ENCODE measurements at places on chromosomes 4 and X.

GRCh38 chr4:33837043-33837838, 2407.1 kb downstream of the ARAP2 start:
- H3K4me1 ChIP-seq, result no peaks in the 10 kb centered on the region
- no peak overlapping the region for H3K27ac ChIP-seq
- no peak for DNase-seq
- no peaks in the 10 kb centered on the region for H3K36me3 ChIP-seq

GRCh38 chr4:41546638-41547037, 8.7 kb downstream of the LIMCH1 start:
- no peak overlapping the region for H3K4me3 ChIP-seq
- H3K4me1 ChIP-seq, result no peaks in the 10 kb centered on the region
- H3K27ac ChIP-seq, result no peak overlapping the region
- no peaks in the 10 kb centered on the region for H3K27me3 ChIP-seq

GRCh38 chrX:123504630-123505270, 228.1 kb downstream of the THOC2 start:
- H3K4me3 ChIP-seq, result no peak overlapping the region
- no peaks in the 10 kb centered on the region for H3K36me3 ChIP-seq
- H3K4me1 ChIP-seq, result no peaks in the 10 kb centered on the region
- peak; percentile 7 for DNase-seq
- no peak overlapping the region for H3K27ac ChIP-seq
- no peaks in the 10 kb centered on the region for H3K27me3 ChIP-seq

GRCh38 chr4:36385951-36386571, 104.6 kb downstream of the DTHD1 start:
- no peak for DNase-seq
- H3K27me3 ChIP-seq, result no peaks in the 10 kb centered on the region
- H3K27ac ChIP-seq, result no peak overlapping the region
- no peak overlapping the region for H3K4me3 ChIP-seq

GRCh38 chr4:83012200-83012686, 1.6 kb upstream of the LIN54 start:
- no peaks in the 10 kb centered on the region for H3K36me3 ChIP-seq
- peak overlapping the region; percentile 78 for H3K4me3 ChIP-seq
- H3K27me3 ChIP-seq, result no peaks in the 10 kb centered on the region

- peak overlapping the region; percentile 83 for H3K4me3 ChIP-seq
- H3K4me1 ChIP-seq, result peaks cover 5% of the 10 kb centered on the region
- H3K27me3 ChIP-seq, result no peaks in the 10 kb centered on the region
- peaks cover 10% of the 10 kb centered on the region for H3K36me3 ChIP-seq
- no peak overlapping the region for H3K27ac ChIP-seq
Observed at GRCh38 chrX:47143894-47144625, 442 bp downstream of the NDUFB11 start.

- H3K36me3 ChIP-seq, result no peaks in the 10 kb centered on the region
- H3K4me1 ChIP-seq, result no peaks in the 10 kb centered on the region
- no peak for DNase-seq
- no peaks in the 10 kb centered on the region for H3K27me3 ChIP-seq
Observed at GRCh38 chr4:123919576-123920098, 523.0 kb downstream of the SPRY1 start.

GRCh38 chr4:153728151-153728550, 31.7 kb downstream of the RNF175 start:
- H3K27me3 ChIP-seq, result no peaks in the 10 kb centered on the region
- H3K36me3 ChIP-seq, result no peaks in the 10 kb centered on the region
- no peak overlapping the region for H3K4me3 ChIP-seq
- no peak for DNase-seq
- no peaks in the 10 kb centered on the region for H3K4me1 ChIP-seq
- H3K27ac ChIP-seq, result no peak overlapping the region

DNA sequence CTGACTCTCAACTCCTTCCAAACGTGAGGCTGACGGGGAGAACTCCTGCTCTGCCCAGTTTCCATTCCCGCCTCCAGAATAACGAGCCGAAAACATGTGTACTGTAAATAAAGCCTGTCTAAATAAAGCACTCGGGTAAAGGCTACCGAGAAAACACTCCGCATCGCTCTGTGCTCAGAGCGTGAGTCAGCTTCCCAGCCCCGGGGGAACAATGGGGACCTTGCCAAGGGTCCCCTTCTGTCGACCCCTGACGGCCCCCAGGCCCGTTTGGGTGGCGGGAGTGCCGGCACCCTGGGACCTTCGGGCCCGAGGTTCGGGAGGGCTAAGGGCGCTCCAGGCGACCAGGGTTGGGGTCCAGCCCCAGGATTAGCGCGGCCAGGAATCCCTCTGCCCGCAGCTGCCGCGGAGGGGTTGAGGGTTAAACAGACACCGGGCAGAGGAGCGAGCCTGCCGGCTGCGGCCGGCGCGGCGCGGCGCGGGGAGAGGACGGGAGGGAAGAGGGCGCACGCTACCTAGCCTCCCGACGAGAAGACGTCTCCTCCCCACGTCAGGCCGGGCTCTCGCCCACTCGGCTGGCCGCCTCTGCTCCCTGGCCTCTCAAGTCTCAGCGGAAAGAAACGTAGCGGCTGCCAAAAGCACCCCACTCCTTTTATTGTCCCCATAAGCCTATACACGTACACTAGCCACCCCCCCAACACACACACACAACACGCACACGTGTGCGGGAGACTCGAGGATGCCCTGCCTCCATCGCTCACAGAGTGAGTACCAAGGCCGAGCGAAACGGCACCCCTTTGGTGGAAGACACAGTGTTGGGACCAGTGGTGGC, 85.5 kb downstream of the BCOR start:
- no peaks in the 10 kb centered on the region for H3K36me3 ChIP-seq
- H3K27me3 ChIP-seq, result peaks cover 52% of the 10 kb centered on the region
- DNase-seq, result no peak
- no peak overlapping the region for H3K27ac ChIP-seq

DNA sequence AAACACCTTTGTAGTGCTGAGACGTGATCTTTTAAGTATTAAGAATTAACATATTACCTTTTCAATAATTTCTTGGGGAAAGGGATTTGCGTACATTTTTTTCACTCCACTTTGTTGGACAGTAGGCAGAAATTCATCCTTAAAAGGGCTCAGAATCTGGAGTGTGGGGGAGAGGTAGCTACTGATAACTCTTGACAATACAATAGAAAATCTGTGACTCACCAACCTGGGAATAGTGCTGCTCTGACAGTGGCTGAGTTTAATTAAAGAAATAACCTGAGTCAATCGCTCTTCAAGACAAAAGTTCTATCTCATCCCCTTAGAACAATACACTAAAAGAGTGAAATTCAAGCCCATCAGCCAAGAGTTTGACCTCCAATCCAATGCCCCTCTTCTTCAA, 60.2 kb downstream of the SLC9A7 start:
- DNase-seq, result no peak
- H3K4me3 ChIP-seq, result no peak overlapping the region
- H3K4me1 ChIP-seq, result no peaks in the 10 kb centered on the region
- no peaks in the 10 kb centered on the region for H3K27me3 ChIP-seq
- no peak overlapping the region for H3K27ac ChIP-seq

GRCh38 chr4:37383579-37384229, 139.2 kb downstream of the NWD2 start:
- H3K36me3 ChIP-seq, result no peaks in the 10 kb centered on the region
- no peak overlapping the region for H3K27ac ChIP-seq
- no peaks in the 10 kb centered on the region for H3K4me1 ChIP-seq
- peak; percentile 25 for DNase-seq

GRCh38 chrX:11111947-11112346, 815 bp downstream of the HCCS start:
- no peaks in the 10 kb centered on the region for H3K36me3 ChIP-seq
- peak overlapping the region; percentile 74 for H3K4me3 ChIP-seq
- no peak overlapping the region for H3K27ac ChIP-seq
- no peak for DNase-seq
- H3K4me1 ChIP-seq, result no peaks in the 10 kb centered on the region

GRCh38 chr4:48027653-48028052, 11.1 kb downstream of the NIPAL1 start:
- H3K27me3 ChIP-seq, result no peaks in the 10 kb centered on the region
- peaks cover 2% of the 10 kb centered on the region for H3K4me1 ChIP-seq
- no peak overlapping the region for H3K27ac ChIP-seq
- no peaks in the 10 kb centered on the region for H3K36me3 ChIP-seq
- DNase-seq, result no peak

GRCh38 chr4:109953556-109953955, 40.9 kb downstream of the EGF start:
- H3K36me3 ChIP-seq, result no peaks in the 10 kb centered on the region
- no peak overlapping the region for H3K27ac ChIP-seq
- DNase-seq, result no peak

GRCh38 chr4:154082760-154083535, 294.1 kb upstream of the SFRP2 start:
- H3K27me3 ChIP-seq, result no peaks in the 10 kb centered on the region
- H3K27ac ChIP-seq, result no peak overlapping the region
- no peak overlapping the region for H3K4me3 ChIP-seq

Measured in iPS DF 6.9 (cell line).